Stimulated activated CD4-positive, alpha-beta T cell treated with anti-CD3 and anti-CD28 coated beads, Interleukin-12 subunit alpha, Interleukin-12 subunit beta, amount 100 ng/mL, for 24 hours (primary cell): ENCODE measurements at places on chromosomes 12 and 14.

GRCh38 chr12:28425526-28425925 lies 235.3 kb downstream of the CCDC91 start:
- no peak for DNase-seq

DNA sequence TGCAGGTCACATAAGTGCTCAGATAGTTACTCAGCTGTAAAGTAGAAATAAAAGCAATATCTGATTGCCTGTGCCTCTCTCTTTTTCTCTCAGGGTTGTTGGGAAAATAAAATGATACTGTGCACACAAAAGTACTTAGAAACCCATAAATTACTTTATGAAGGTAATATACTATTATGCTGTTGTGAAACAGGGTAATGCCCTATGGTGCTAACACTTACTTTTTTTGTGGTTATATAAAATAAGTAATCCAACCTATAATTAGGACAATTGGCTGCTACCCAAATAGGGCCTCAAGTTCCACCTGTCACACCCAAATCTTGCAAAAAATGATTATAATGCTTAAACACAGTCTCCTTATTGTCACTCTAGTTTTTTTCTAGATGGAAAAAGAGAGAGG lies 50.6 kb downstream of the DAAM1 start:
- DNase-seq: no peak

GRCh38 chr12:48390026-48390425 lies 39.3 kb upstream of the ZNF641 start:
- no peak for DNase-seq

- no peak for DNase-seq
These were observed 207.1 kb downstream of the APAF1 start for GRCh38 chr12:98852181-98852580.

GRCh38 chr14:34711169-34711568 lies 3.2 kb downstream of the CFL2 start:
- DNase-seq: no peak

DNA sequence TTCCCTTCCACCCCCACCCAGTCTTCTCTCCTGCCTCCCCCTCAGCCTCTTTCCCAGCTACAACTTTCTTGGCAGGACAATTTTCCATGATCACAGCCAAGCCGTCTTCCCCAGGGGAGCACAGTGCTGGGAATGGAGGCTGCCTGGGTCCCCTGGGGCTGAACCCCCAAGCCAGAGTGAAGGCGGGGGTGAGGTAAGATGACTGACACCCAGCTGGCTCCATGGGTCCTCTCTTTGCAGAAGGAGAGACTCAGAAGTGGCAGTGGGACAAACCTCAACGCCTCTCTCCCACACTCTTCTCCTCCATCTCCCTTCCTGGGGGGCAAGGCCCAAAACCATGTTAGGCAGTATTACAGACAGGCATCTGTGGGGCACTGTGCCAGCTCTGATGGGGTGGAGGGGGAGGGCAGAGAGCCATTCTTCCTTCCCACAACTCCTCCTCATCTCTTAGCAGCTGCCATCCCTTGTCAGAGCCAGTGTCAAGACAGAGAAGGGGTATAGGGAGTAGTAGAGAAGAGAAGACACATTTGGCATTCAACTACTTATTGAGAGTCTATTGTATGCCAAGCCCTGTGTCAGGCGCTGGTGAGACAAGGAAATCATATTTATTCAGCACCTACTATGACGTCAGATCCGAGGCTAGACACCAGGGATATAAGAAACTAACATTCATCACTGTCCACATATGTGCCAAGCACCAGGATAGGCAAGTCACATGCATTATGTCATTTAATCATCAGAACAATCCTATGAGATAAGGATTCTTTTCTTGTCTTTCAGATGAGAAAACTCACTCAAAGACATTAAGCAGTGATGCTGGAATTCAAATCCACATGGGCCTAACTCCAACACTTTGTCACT lies 3.6 kb downstream of the ITGA7 start:
- no peak for DNase-seq

- DNase-seq: no peak
These were observed 18.9 kb upstream of the FIGNL2 start for GRCh38 chr12:51867371-51867770.

GRCh38 chr12:118821386-118821925 lies 159.9 kb upstream of the SRRM4 start:
- DNase-seq: no peak

- no peak for DNase-seq
These were observed 40.4 kb upstream of the MTHFD1 start for GRCh38 chr14:64347748-64348147.

- no peak for DNase-seq
These were observed 370.2 kb downstream of the DPF3 start for GRCh38 chr14:72523424-72524294.

- DNase-seq: no peak
These were observed 36.6 kb downstream of the RCOR1 start for GRCh38 chr14:102629011-102629444.

DNA sequence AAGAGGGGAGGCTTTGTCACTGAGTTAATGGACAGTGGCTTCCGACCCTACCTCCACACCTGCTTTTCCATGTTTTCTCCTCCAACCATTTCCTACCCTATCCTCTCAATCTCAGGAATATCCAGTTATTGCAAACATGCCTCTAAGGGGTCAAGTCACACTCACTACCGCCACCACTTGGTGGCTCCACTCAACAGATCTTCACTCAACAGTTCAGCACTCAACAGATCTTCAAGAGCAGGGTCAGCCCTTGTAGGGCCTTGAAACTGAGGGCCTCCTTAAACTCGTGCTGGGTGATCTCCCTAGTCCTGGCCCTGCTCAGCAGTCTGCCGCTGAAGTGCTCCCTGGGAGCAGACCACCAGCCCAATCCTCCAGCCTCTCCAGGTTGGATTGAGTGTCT lies 14.2 kb downstream of the ZNF641 start:
- DNase-seq: no peak

DNA sequence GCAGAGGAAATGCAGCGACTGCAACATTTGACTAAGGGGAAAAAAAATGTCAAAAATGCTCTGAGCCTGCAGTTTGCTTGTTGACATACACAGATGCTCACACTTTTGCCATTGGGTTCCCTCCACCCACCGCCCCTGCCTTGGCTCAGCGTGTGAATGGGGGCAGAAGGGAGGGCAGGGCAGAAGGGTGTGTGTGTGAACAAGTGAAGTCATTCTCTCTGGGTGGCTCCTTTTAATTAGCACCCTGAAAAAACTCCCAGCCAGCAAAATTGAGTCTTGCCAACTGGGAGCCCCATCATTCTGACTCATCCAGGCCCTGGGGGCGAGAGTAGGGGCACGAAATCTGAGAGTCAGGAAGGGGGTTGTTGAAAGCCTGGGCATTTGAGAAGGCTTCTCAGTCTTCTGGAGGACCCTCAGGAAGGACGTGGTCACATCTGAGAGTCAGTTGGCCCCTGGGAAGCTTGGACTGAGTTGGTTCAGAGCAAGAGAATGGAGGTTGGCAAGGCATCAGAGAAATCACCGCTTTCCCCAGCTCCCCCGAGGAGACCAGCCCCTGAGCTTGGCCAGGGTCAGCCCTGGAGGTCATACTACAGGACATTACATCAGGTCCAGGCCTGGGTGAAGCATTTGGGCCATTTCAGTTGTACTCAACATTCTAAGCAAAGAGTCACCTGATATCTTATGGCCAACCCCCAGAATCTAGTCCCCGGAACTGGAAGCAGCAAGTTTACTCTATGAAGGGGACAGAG lies 22.7 kb upstream of the KRT78 start:
- DNase-seq: no peak

GRCh38 chr14:68473069-68473468 lies 319.8 kb downstream of the ZFP36L1 start:
- no peak for DNase-seq

DNA sequence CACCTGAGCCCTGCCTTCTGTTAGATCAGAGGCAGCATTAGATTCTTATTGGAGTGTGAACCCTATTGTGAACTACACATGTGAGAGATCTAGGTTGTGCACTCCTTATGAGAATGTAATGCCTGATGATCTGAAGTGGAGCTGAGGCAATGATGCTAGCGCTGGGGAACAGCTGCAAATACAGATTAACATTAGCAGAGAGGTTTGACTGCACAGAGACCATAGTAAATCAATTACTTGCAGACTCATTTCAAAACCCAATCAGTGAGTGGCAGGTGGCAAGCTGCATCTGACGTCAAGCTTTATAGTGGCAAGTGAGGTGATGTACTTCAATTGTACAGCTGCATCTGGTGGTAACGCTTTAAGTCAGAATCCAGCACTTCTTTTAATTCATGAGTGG lies 141.6 kb downstream of the GPHN start:
- no peak for DNase-seq

- DNase-seq: no peak
These were observed 58.3 kb downstream of the CEP83 start for GRCh38 chr12:94401326-94401725.

DNA sequence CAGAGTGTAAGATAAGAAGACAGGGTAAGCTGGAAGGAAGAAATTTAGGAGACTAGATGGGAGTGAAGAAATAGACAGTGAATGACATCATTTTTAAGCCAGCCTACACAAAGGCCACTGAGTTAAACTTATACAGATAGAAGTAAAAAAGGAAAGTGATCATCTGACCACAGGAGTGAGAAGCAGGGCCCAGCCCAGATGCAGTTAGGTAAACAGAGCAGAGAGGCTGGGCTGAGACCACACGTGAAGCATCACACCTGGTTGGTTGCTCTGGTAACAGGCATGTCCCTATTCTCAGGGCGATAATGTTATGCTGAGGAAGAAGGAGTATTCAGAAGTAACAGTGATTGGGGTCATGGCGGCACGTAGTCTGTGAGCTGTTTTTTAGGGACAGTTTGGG lies 1079.4 kb downstream of the AACS start:
- DNase-seq: no peak

GRCh38 chr14:68427550-68427890 lies 365.3 kb downstream of the ZFP36L1 start:
- no peak for DNase-seq

DNA sequence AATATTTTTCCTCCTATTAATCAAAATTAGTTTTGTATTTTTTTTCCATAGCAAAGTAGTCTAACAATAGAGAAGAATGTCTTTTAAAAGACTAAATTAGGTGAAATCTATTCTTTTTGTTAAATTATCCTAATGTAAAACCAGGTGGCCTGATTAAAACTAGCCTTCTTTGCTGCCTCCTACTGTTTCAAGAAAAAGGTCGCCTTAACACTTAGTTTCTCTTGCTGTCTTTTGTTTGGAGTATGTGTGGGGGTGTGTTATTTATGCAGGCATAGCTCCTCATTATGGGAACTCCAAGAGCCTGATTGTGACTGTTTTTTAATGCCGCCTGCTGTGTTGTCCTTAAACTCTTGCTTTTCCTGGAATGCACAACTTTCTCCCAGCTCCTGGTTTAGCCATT lies 855.3 kb downstream of the DIO2 start:
- DNase-seq: no peak

DNA sequence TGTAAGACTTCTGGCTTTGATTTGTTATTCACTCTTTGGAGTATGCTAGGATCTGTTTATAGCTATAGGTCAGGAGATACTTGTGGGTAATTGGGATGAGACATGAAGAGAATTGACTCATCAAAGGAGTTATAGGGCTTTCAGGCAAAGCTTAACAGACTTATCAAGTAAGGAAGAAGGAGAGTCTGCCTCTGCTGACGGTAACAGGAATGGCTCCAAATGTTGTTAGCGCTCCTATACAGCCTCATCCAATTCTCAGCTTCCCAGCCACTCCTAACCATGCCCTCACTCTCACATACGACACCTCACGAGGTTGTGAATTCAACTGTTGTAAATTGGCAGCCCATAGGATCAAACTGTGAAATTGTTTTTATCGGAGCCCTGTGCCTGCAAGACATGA lies 140.5 kb downstream of the KCNA5 start:
- no peak for DNase-seq

GRCh38 chr14:50058113-50058512 lies 58.3 kb downstream of the VCPKMT start:
- no peak for DNase-seq

DNA sequence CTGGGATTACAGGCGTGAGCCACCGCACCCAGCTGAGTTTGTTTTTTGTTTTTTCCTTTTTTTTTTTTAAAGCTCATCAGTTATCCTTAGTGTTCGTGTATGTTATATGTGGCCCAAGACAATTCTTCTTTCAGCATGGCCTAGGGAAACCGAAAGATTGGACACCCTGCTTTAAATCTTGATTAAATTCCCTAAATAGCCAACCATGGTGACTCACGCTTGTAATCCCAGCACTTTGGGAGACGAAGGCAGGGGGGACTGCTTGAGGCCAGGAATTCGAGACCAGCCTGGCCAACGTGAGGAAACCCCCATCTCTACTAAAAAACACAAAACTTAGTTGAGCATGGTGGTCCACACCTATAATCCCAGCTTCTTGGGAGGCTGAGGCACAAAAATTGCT lies 131.1 kb downstream of the MED13L start:
- no peak for DNase-seq

DNA sequence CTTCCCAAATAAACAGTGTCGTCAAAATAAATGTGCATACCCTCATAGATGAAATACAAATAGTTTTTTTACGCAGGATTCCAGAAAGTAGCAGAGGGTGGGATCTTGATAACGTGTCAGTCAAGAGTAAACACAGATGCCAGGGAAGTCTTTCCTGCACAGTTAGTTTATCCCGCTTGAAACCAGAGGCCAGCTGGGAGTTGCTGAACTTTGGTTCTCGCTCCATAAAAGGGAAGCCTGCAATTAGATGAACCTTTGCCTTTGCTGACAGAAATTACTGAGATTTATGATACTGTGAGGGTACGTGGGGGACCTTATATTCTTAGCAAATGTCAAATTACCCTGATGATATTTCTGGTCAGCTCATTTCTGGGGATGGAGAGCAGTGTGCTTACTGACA lies 18.9 kb downstream of the FAR2 start:
- no peak for DNase-seq

GRCh38 chr14:89575386-89576061 lies 158.5 kb upstream of the FOXN3 start:
- DNase-seq: no peak

DNA sequence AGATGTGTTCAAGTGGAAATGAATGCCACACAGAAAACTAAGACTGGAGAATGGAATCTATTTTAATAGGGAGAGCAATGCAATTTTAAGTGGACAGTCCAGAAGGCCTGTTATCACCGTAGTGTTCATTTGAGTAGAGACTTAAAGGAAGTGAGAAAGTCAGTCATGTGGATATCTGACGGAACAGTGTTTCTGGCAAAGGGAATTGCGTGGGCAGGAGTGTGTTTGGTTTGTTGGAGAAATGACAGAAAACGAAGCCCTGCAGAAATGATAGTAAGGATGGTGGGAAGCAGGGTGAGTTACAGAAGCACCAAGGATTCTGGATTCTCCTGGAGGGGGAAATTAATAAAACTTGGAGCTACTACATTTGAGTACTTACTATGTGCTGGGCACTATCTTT lies 776.6 kb downstream of the MED13L start:
- no peak for DNase-seq
